ENCODE measurements at places on chromosomes 11 and 22. TPM values are rescaled to one million over a fixed set of nuclear protein-coding genes. Genes with fewer than 3 reads are reported as not detected.

DNA sequence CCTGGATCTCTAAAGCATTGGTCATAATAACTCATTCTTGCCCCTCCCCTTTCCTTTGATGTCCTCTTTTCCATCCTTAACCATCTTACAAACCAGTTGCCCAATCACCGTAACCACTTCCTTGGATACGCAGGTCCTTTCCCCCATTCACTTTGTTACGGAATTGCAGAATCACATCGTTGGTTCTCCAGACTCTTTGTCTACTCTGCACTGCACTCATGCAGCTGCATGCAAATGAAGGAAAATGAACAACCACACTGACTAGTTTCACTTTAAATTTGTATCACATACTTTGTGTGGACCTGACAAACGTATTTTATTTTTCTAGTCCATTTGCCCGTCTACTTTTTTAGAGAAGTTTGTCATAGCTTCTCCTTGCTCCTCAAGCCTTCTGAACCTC lies 69.9 kb downstream of the SLC5A12 start:
- H3K27ac ChIP-seq, result no peak overlapping the region
- no peak for DNase-seq
- no peaks in the 10 kb centered on the region for H3K4me1 ChIP-seq
- H3K36me3 ChIP-seq, result no peaks in the 10 kb centered on the region

DNA sequence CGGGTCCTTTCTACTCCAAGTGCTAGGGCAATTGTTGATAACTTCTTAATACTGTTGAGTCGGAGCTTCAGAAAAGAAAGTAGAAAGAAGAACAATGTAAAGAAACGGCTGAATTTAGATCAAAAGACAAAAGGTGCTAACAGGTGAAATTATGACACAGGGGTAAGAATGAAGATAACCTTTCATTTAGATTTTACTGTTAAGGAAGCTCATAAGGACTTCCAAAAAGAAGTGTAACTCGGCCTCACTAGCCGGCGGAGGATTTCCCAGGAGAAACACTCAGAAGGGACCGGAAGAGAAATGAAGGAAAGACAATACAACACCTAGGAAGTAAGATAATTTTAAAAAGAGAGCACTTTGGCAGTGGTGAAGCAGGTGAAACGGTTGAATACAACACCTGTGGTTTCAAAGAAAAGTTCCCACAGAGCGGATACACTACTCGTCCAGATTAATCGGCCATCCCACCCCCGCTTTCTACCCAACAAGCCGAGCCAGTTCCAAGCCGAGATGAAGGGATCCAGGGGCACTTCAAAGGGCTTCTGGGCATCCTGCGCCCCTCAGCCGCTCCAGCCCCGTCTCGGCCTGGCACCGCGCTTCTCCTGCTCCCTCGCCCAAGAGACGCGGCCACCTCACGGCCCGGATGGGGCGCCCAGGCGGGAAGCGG lies 737 bp downstream of the PPP2R1B start:
- H3K4me3 ChIP-seq, result peak overlapping the region; percentile 84
- no peaks in the 10 kb centered on the region for H3K27me3 ChIP-seq

SYT13 gene
- not detected for total RNA-seq

DNA sequence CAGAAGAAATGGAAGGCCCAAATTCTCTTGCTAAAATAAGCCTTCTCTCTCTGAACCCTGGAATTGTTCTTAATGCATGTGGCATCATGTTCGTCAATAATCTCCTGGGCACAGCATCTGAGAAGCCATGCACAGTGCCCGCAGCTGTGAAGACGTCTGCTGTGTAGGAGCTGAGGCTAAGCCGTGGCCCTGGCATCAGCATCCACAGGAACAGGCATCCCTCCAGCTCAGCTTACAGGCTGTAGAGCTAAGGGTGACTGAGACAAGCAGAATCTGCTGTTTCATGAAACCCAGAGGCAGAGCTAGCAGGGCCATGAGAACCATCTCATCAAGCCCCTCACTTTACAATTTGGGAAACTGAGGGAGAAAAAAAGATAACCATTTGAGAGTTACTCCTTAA lies 60.6 kb downstream of the SEZ6L start:
- peaks cover 65% of the 10 kb centered on the region for H3K4me1 ChIP-seq
- DNase-seq, result peak; percentile 29
- peak overlapping the region; percentile 68 for H3K27ac ChIP-seq
- no peak overlapping the region for H3K4me3 ChIP-seq
- H3K36me3 ChIP-seq, result no peaks in the 10 kb centered on the region
- no peaks in the 10 kb centered on the region for H3K27me3 ChIP-seq

PKDREJ gene
- not detected for total RNA-seq

Data from gastrocnemius medialis (tissue), 4 donors.